Stimulated activated CD4-positive, alpha-beta T cell treated with anti-CD3 and anti-CD28 coated beads, Interleukin-2, amount 100 ng/mL, for 4 hours (primary cell): ENCODE measurements at places on chromosomes 12 and 14.

DNA sequence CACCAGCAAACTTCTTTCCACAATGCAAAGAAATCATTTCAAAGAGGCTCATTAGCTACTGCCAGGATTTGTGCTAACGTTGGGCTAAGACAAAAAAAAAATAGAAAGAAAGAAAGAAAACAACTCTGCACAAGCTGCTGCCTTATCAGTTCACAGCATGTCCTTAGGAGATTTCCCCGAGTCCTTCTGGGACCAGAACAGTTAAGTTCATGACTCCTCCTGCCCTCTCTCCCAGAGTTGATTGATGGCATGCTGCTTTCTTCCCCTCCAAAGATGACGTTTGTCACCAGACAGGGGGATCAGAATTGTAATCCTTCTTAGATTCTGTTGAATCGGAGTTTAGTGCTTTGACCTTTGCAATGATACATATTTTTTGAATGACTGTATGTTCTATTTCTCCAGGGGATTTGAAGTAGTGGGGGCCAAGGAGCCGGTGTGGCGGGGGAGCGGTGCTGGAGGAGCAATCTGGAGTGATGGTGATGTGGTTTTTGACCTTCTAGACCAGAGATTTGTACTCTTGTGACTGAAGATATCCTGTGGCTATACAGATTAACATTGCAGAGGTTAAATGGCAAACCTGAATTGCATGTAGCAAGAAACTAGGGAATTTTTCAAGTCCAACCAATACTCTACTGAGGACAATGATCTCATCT is 409.2 kb upstream of the TMPO start:
- DNase-seq, result no peak

- DNase-seq, result no peak
These were observed 90.4 kb downstream of the TMEM121 start for GRCh38 chr14:105616802-105617192.

- no peak for DNase-seq
These were observed 629 bp upstream of the TTC7B start for GRCh38 chr14:90816681-90817436.

DNA sequence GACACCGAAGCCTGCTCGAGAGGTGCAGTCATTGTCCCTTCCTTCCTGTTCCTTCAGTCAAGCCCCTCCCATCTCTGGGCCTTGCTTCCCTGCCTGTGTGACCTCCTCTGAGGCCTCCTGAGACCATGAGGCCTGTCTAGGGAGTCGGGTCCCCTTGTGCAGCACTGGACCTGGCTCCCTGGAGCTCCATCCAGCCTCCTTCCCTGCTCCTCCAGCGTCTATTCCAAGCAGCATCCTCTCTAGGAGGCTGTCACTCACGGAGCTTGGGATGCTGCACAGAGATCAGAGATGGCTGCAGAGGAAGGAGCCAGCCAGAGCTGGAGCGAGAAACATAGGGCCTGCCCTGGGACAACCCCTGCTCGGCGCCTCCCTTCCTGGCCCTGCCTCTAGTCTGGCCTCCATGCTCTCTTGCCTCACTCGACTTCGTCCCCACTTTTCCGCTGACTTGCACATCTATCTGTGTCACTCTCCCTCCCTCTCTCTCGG is 142.7 kb downstream of the BCL11B start:
- no peak for DNase-seq

DNA sequence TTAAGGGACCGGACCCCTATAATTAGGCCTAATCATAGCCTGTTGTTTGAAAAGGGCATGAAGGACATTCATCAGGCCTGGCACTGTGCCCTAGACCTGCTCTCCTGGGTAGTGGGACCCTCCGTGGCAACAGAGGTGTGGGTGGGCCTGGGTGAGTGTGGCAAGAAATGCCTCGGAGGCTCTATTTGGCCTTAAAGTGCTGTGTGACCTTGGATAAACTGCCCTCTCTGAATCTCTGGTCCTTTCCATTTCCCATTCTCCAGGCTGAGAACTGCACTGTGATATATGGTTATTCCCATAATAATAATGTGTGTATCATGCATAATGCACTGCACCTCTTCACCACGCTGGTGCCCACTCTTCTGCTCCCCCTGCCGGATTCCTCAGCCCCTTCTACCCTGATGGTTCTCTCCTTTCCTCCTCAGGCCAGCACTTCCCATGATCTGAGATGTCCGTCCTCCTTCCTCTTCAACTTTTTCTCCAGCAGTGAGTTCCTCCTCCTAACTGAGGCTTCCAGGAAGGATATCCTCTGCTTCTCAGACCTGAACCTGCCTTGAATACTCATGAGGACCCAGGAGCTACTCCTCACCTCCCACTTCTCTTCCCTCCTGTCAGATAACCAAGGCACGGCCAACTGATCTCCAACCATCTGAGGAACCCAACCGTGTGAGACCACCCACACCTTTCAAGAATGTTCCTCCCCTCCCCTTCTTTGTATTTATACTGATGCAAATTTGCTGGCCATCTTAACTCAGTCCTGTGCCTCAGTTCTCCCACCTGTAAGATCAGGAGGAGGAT is 111.0 kb upstream of the PZP start:
- DNase-seq, result no peak

- DNase-seq, result no peak
These were observed 43.6 kb upstream of the VASH1 start for GRCh38 chr14:76717508-76718290.

- DNase-seq, result peak; percentile 94
These were observed at the start of gene DCAF4 for GRCh38 chr14:72926292-72927028. Gene DCAF4 (plus strand): TSS chr14:72926464. CDS start chr14:72937979, 11,515 bp downstream.

DNA sequence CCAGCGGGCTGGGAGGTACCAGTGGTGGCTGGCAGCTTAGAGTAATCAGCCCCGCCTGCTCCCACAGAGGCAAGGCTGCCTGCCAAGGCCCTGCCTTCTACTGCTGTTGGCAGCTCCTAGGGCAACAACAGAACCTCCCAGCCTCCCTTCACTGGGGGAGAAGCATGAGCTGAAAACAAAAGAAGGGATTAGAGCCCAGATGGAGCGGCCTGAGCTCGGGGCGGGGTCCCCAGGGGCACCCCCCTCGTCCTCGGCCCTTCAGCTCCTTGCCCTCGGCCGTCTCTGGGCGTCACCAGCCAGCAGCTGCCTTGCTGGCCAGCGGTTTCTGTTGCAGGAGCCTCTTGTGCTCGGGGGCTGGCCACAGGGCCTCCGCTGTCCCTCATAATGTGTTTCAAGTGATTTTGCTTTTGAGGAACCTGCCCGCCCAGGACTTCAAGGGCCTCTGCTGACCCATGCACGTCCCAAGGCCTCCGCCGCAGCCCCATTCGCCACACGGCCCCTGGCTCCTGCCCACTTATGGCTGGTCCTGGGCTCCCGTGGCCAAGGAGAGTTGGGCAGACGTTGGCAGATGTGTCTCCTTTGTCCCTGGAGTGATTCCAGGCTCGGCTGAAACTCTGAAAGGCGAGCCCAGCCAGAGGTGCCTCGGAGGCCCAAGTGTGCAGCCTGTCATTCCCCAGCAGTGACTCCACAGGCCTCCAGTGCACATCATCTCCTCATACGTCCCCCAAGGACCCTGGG is 49.7 kb downstream of the PSMA6 start:
- DNase-seq, result no peak

DNA sequence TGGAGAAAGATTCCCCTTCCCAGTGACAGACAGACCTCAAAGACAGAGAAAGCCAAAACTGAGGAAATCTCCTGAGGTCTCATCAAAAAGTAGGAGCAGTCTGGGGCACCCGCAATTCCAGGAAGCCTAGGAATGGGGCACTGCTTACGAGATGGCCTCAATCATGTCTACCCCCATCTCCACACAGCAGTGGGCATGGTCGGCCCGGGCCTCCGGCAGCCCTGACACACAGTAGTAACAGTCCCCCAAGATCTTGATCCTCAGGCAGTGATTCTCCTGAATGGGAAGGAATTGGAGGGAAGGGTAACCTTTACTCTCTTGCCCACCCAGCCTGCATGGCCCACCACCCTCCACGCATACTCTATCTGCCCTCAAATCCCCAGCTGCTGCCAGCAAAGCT is 11.9 kb downstream of the ADCY6 start:
- no peak for DNase-seq

GRCh38 chr12:107990325-107990724 is 138.8 kb upstream of the WSCD2 start:
- no peak for DNase-seq

GRCh38 chr12:96248136-96248931 is 54.2 kb downstream of the ELK3 start:
- DNase-seq, result no peak

- no peak for DNase-seq
These were observed 67.2 kb downstream of the TMEM30B start for GRCh38 chr14:61213920-61214319.

GRCh38 chr14:28536889-28537288 is 229.7 kb upstream of the FOXG1 start:
- DNase-seq, result no peak

GRCh38 chr14:50839048-50839447 is 8.1 kb upstream of the NIN start:
- no peak for DNase-seq

DNA sequence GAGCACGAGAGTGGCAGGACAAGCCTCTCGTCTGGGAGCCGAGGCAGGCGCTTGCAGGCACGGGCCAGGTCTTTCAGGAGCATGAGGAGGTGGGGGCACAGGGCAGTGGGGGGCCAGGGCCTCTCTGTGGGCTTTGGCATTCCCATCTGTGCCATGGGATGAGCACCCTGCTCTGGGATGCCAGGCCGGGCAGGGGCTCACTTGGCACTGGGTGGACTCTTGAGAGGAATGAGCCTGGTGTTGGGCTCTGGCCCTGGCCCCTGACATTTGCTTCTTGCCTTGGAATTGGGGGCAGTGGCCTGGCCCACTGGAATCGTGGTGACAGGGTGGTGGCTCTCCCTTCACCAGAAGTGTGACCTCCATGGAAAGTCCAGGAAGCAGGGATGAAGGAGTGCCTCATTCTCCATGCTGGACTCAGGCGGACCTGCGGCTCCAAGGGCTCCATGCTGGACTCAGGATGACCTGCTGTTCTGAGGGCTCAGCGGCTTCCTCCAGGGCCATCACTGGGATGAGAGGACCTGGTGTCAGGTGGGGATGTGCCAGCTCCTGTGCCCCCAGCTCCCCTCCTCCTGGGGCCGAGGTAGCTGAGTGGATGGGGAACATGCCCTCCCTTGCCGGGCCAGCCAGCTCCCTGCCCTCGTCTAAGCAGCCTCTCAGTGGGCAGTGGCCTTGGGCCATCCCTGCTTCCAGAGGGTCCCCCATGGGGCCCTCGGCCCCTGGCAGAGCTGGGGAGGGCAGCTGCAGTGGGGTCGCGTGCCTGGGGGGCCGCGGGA is 220.3 kb downstream of the KIF26A start:
- DNase-seq, result no peak

GRCh38 chr14:55221186-55221585 is 29.8 kb upstream of the DLGAP5 start:
- DNase-seq, result no peak

DNA sequence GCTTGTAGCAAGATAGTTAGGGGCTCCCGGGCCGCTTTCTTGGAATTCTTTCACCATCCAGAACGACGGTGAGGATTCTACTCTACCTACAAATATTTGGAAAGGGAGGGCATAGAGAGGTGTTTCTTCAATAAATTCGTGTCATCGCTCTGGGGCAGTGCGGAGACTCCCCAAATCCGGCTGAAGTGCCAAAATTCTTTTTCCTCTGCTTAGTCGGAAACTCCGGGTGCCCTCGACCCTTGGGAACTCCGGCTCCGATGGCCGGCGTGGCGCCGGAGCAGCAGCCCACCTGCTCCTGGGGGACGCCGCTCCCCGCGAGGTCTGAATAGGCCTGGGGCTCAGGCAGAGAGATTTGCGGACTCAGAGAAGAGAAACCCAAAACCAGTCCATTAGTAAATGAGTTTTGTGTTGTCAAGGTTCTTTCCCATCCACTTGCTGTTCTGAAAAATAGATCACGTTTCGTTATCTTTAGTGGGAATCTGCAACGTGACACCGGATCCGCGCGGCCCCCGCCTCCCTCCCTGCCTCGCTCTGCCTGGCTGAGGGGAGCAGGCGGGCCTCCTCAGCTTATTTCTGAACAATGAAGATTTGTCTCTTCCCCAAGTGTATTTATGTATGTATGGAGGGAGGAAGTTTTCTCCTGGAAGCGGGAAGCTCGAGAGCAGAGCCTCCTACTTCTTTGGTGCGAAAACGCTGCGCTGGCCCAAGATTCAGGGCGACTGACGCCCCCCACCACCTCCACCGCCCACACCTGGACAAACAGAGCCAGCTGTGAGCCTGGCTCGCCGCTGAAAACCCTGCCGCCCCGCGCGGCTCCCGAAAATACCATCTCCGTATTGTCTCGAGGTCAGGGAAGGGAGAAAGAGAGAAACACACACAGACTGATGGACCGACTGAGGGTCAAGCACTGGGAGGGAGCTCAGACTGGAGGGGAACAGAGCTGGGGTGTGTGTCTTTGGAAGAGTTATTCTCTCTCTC is 3.7 kb upstream of the SIX1 start:
- no peak for DNase-seq

GRCh38 chr12:65609359-65609771 is 214.9 kb upstream of the HMGA2 start:
- DNase-seq, result no peak

DNA sequence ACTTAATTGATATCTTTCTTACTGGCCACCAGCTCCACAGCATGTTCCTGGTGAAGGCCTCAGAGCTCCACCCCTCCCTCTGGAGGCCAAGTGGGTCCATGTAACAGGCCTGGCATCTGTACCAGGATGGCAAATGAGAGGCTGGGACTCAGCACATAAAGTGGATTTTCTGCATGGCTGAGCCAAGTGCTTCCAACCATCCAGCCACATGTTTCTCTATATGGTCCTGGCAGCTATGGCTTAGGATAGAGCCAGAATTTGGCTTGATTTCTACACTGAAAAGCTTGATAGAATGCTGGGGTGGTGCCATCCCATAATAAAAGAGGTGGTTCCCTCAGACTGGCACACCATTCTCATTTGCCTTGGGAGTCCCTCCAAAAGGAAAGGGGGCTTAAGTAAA is 94.1 kb downstream of the PAX9 start:
- no peak for DNase-seq

DNA sequence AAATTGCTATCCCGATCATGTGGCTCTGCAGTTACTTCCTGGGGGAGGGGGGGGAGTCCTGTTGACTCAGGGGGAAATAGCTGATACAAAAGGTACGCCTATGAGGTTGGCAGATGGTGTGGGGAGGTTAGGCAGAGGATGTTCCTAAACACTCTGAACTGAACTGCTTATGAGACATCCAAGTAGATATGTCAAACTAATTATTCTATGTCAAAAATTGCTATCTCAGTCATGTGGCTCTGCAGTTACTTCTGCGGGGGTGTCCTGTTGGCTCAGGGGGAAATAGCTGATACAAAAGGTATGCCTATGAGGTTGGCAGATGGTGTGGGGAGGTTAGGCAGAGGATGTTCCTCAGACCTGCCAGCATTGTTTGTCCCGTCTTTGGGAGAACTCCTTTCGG is 5.1 kb upstream of the VCPKMT start:
- DNase-seq, result no peak

GRCh38 chr14:27553790-27554189 is 956.0 kb upstream of the NOVA1 start:
- DNase-seq, result no peak
